Breast epithelium (tissue), 4 donors: ENCODE measurements at places on chromosomes 7 and 10. TPM values are rescaled to one million over a fixed set of nuclear protein-coding genes. Genes with fewer than 3 reads are reported as not detected.

DNA sequence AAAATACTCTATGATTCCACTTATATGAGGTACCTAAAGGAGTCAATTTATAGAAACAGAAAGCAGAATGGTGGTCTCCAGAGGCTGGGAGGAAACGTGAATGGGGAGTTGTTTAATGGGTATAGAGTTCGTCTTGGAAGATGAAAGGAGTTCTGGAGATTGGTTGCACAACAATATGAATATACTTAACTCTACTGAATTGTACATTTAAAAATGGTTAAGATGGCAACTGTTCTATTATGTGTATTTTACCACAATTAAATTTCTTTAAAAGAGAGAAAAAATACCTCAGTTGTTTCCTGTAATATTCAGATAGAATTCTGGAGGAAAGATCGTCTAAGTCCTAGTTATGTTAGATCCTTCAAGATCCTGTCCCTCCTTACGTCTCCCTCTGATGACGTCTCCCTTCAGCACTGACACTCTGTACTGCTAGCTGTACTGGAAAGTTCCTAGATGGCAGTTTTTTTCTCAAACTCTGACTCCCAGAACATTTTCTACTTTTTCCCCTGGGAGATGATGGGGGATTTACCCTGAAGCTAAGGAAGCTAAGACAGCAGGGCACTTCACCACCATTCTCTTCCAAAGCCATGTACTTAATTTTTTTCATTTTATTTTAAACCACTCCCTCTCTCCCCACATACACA lies 53.2 kb upstream of the CAV2 start:
- H3K4me3 ChIP-seq = no peak overlapping the region
- no peaks in the 10 kb centered on the region for H3K27me3 ChIP-seq
- no peak overlapping the region for H3K27ac ChIP-seq
- H3K4me1 ChIP-seq = no peaks in the 10 kb centered on the region
- no peak for DNase-seq

- DNase-seq = no peak
- no peaks in the 10 kb centered on the region for H3K27me3 ChIP-seq
- H3K4me1 ChIP-seq = no peaks in the 10 kb centered on the region
- H3K27ac ChIP-seq = no peak overlapping the region
- H3K4me3 ChIP-seq = no peak overlapping the region
These were observed 657.6 kb downstream of the LRMDA start for GRCh38 chr10:76088980-76089379.

GRCh38 chr7:108149908-108150307 lies 19.7 kb upstream of the LAMB4 start:
- H3K27ac ChIP-seq = no peak overlapping the region
- no peaks in the 10 kb centered on the region for H3K36me3 ChIP-seq
- no peaks in the 10 kb centered on the region for H3K4me1 ChIP-seq
- H3K27me3 ChIP-seq = no peaks in the 10 kb centered on the region
- no peak overlapping the region for H3K4me3 ChIP-seq
- no peak for DNase-seq

- no peaks in the 10 kb centered on the region for H3K36me3 ChIP-seq
- H3K27me3 ChIP-seq = no peaks in the 10 kb centered on the region
- DNase-seq = no peak
- H3K27ac ChIP-seq = no peak overlapping the region
- H3K4me3 ChIP-seq = no peak overlapping the region
These were observed 579.4 kb downstream of the SDK1 start for GRCh38 chr7:3880228-3880987.

GRCh38 chr7:71015252-71015900 lies 116.6 kb upstream of the GALNT17 start:
- no peak for DNase-seq
- H3K27me3 ChIP-seq = no peaks in the 10 kb centered on the region

RET gene
- 1.8 TPM for total RNA-seq
